Stimulated activated CD4-positive, alpha-beta T cell treated with anti-CD3 and anti-CD28 coated beads, Interleukin-4, amount 100 ng/mL, for 4 hours (primary cell): ENCODE measurements at places on chromosomes 16 and 17.

DNA sequence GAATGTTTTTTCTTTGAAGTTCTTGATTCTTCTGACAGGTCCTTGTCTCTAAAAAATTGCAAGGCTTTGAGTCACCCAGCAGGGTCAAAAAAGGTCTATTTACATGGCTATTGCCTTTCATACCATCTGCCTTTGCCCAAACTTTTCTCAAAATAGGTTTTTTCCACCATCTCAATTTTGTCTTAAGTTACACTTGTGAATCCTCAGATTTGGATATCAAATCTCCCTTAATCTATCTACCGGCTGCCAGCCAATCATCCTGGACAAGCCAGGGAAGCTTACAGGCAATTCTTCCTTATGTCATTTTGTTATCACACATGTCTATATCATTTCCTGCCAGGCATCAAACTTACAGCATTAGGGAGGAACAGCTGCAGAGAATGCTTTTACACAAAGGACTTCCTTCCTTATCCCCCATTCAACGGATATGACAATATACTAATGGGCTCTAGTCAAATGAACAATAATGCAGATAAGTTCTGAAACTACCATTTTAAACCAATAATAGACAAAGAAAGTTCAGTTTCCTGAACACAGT, 104.1 kb upstream of the CORO6 start:
- DNase-seq = no peak

GRCh38 chr17:58277107-58277801, 3.5 kb downstream of the MPO start:
- no peak for DNase-seq

DNA sequence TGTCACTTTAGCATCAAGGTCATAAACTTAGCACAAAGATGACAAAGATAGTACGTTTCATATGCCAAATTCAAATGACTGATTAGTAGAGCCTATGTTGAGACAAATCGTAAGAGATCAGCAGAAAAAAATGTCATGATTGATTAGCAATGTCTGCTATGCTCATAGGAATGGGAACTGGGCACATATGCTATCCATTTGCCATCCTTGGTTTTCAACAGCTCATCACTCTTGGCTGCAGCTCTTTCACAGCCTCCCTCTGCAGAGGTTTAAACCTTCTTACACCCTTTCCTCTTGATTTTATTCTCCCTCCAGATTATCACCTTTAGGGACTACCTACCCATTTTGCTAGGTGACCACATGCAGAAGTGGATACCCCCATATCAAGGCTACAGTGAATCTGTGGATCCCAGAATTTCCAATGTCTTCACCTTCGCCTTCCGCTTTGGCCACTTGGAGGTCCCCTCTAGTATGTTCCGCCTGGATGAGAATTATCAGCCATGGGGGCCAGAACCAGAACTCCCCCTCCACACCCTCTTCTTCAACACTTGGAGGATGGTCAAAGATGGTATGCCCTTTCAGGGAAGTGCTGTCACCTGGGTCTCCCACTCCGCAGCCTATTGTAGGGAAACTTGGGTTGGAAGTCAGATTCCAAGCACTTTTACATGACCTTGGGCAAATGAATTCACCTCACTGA, 16.2 kb downstream of the MPO start:
- no peak for DNase-seq

- DNase-seq = no peak
These were observed 3.3 kb upstream of the BRD7 start for GRCh38 chr16:50371936-50372595.

DNA sequence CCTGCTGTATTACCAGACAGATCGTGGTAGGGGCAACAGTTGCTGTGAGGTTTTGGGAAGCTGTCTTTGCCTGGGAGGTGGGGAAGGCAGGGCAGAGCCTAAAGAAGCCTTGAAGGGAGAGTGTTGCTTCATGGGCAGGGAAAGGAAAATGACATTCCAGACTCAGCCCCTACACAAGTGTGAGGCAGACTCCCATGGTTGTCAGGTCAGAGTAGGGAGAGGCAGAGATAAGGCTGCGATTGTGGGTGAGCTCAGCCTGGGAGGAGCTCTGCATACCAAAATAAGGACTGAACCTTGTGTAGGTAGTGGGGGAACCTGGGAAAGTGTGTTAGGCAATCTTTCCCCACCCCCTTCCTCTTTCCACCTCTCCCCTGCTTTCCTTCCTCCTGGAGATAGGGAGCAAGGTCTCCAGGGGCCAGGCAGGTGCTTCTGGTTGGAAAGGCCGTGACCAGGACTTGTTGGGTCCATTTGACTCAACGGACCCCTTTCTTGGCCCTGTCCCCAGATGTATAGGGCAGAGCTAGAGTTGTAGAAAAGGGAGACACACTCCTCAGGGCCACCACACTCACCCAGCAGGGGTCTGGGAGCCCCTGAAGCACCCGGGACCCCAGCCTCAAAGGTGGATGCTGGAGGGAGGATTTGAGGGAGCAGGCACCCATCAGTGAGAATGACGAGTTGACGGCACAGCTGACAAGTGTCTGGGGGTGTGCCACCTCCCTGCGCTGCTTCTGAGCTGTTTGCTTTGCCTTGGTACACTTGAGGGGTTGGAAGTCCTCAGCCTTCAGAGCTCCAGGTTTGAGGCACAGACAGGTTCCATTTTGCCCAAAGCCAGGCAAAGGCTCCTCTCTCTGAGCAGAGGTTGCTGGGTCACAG, 18.5 kb upstream of the TOB1 start:
- no peak for DNase-seq

DNA sequence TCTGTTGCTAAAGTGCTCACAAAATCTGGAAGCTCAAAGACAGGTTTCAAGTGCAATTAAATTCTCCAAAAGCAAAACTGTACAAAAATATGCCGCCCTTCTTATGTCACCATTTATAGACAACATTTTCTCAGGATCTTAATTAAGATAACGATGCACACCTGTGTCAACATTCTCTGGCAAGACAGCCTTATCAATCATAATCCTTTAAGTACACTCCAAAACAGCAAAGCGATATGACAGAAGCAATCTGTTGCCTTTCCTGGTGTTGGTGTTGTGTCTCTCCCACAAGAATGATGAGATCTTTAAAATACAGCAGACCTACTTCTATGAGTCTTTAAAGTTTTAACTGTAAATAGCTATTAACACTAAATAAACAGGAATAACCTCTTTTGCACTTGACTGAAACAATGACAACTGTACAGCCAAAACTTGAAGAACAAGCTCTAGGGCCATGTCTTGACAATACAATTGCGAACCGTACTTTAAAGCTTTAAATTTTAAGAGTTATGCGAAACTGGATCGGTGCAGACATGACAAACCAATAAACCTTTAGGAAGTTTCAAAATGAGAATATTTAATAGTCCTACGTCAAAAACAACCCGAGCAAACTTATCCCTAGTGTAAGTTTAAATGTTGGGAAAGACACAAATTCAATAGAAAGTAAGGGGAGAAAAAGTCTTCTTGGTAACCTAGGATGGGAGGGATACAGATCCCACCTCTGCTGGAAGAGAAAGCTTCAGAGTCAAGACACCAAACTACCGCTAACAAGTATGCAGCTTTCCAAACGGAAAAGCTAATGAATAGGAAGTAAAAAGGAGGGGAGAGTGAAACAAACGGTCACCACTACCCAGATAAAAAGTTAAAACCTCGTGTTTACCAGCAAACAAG, 3.3 kb upstream of the IRX5 start:
- DNase-seq = no peak

GRCh38 chr16:14307059-14307526, 236.0 kb downstream of the MRTFB start:
- no peak for DNase-seq

DNA sequence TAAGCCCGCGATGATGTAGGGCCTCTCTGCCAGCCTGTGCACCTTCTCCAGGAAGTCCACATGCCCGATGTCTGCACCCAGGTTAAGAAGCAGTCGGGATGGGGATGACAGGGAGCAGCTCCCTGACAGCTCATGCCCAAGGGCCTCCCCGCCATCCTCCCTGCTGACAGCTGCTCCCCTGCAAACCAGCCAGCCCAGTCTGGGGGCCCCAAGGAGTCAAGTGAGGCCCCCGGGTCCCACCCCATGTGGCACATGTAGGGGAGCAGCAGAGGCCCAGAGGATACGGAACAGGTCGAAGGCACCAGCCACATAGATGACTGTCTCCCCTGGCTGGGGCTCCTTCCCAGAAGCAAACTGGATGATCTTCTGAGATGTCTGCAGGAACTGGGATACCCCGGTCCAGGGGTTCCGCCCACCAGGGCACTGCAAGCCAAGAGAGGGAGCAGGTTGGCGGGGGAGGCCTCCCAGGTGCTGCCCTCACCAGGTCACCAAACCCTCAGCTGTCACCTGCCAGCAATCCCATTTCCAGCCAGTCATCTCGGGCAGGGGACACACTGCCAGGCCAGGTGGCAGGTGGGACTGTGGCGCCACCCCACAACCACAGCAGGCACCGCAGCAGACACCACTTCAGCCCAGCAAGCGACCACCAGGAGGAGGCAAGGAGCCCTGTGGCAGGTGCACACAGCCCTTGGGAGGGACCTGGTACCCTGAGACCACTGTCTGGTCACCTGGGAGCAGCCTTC, 4.6 kb downstream of the PCYT2 start:
- DNase-seq = no peak

GRCh38 chr16:27503662-27504061, 46.1 kb downstream of the GTF3C1 start:
- DNase-seq = no peak

- no peak for DNase-seq
These were observed 426.7 kb upstream of the CDH8 start for GRCh38 chr16:62462971-62463370.

GRCh38 chr17:67469208-67469980, 92.3 kb downstream of the PITPNC1 start:
- no peak for DNase-seq

- peak; percentile 81 for DNase-seq
These were observed 105.4 kb downstream of the TRIM37 start for GRCh38 chr17:59001158-59001814.

DNA sequence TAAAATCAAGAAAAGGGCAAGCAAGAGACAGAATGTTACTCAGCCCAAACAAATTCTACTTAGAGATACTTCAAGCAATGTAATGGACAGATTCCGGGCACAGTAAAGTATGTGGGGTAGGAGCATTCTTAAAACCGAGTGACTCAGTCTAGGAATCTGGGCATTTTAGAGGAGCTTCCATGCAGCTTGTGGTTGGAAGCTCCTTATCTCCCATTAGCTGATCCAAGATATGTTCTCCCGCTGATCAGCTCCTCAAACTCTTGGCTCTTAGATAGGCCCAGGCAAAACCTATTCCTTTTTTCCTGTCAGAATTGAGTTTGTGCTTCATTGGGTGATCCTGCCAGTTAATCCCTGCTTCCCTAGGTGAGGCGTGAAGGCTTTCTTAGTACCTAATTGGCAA, 303.3 kb downstream of the CEP112 start:
- DNase-seq = no peak

DNA sequence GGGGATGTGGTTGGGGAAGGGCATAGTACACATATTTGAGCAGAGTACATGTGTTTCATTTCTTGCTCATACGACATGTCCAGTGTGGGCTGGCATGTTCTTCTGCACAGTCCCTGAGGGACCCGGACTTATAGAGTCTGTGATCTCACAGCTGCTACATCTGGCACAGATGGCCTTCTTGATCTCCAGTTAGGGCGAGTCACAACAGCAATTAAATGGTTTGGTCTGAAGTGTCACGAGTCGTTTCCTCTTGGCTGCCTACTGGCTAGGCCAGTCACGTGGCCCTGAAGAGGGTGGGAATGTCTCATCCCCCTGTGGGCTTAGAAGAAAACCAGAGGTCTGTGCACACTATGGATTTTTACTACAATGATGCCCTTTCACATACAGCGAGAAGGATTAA, 443.6 kb downstream of the WWOX start:
- no peak for DNase-seq
